Muscle of back (tissue), 13 donors: ENCODE measurements at places on chromosomes 7 and 10. TPM values are rescaled to one million over a fixed set of nuclear protein-coding genes. Genes with fewer than 3 reads are reported as not detected.

Gene ANKRD61
- polyA plus RNA-seq, result 0.76 TPM

Gene CPA2
- polyA plus RNA-seq, result 1.1 TPM

Gene IL2RA
- not detected for polyA plus RNA-seq

Gene POLR2J2
- 4.3 TPM for polyA plus RNA-seq

Gene MSMB
- polyA plus RNA-seq, result not detected

Gene GIMAP1
- polyA plus RNA-seq, result 3.8 TPM

Gene SLC26A5
- 0.19 TPM for polyA plus RNA-seq

Gene HOGA1
- polyA plus RNA-seq, result 0.98 TPM

Gene LRRD1
- not detected for polyA plus RNA-seq

Gene TMEM139
- 1.2 TPM for polyA plus RNA-seq

GRCh38 chr7:19811386-19811785, 38.0 kb upstream of the TMEM196 start:
- DNase-seq, result peak; percentile 12

DNA sequence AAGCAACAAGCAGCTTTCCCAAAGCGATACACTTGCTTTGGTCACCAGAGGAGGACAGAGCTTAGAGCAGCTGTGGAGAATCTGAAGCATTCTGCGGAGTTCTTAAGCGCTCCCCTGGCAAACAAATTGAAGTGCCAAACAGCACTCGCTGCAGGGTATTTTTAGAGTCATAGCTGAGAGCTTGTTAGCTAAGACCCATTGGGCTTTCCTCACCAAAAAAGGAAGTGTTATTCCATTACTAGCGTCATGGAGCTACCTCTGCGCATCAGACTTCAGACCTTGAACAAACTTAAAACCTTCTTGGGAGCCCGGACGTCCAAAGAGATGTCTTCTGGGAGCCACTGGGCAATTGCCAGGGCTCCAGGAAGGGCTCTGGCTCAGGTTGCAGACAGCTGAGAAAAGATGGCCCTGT, 23.2 kb upstream of the BMPR1A start:
- peak; percentile 56 for DNase-seq

- no peak for DNase-seq
Observed at GRCh38 chr7:134829380-134829986, 50.0 kb downstream of the CALD1 start.

DNA sequence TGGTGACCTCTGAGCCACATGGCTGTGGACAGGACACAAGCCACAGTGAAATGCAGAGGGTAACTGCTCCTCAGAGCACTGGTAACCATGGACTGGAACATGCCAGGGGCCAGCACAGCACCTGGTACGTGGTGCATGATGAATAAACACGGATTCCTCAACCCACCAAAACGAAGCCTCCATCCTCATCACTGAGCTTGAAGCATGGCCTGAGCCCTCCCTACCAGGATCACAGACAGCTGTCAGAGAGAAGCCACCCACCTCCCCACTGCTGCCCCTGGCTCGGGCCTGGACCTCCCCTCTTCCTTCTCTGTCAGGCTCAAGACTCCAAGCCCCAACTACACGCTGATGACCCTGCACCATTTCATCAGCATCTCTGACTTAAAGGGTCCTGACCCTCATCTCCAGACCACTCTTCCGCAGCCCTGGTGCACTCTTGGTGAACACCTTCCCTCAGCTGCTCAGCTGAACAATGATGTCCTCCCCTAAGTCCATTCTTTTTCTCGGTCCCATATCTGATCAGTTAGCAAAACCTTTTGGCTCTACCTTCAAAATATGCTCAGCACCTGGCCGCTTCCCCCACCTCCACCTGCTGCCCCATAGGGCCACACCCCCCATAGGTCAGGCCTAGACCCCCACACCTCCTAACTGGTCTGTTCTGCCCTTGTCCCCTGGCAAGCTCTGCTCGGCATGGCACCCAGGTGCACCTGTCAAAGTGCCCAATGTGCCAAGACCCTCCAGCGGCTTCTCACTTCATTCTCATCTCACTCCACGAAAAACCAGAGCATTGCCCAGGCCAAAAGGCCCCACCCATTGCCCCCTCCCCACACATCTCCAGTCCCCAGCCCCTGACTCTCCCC, 141.1 kb downstream of the MAPK8 start:
- no peak for DNase-seq

- peak; percentile 7 for DNase-seq
Observed at GRCh38 chr10:48384699-48384982, 78.2 kb downstream of the MAPK8 start.

DNA sequence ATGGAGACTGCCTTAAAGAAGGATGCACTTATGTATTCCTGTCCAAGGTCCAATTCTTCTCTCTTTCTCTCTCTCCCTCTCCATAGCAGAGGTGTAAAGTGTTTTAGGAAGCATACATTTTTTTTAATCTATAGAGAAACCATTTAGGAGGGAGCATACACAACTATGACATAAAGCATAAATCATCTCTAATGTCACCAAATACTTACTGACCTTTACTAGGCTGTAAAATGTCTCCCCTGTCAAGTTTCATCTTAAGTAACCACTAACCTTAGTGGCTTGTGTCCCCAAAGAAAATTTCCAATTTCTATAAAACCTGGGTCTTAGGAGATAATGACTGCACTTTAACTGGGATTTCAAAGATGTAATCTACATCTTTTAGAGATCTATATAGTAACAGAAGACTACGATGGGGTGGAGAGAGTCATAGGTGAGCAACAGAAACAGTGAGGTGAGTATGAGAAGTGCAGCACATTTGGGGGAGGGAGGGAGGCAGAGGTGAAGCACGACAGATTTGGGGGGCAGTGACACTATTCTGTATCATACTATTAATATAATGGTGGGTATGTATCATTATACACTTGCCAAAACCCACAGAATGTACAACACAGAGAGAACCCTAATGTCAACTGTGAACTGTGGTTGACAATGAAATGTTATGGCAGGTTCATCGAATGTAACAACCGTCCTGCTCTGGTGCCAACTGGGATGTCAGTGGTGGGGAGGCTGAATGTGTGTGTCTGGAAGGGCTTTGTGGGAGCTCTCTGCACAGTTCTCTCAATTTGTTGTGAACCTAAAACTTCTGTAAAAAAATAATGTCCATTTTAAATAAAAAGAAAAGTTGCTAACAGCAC, 79.5 kb downstream of the PIP4K2A start:
- DNase-seq, result no peak

GRCh38 chr10:33982995-33983394, 648.5 kb upstream of the NRP1 start:
- DNase-seq, result no peak

DNA sequence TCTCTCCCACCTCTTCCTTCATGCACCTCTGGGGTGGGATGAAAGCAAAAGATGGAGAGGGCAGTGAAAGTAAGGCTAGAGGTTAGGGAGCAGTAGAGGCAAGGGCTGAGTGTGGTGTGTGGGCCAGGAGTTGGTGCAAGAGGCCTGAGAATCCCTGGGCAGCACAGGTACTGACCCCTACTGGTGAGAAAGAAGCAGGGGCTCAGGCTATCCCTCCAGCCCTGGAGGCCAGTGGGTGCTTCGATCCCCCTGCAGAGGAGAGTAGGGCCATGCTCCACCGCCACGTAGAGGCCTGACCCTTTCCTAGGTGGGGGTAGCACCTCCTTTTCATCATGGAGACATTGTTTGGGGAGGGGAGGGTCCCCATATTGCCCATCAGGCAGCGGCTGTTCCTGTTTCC, 9.8 kb downstream of the CDHR1 start:
- no peak for DNase-seq

GRCh38 chr7:75905785-75906604, 9.0 kb upstream of the POR start:
- peak; percentile 29 for DNase-seq

DNA sequence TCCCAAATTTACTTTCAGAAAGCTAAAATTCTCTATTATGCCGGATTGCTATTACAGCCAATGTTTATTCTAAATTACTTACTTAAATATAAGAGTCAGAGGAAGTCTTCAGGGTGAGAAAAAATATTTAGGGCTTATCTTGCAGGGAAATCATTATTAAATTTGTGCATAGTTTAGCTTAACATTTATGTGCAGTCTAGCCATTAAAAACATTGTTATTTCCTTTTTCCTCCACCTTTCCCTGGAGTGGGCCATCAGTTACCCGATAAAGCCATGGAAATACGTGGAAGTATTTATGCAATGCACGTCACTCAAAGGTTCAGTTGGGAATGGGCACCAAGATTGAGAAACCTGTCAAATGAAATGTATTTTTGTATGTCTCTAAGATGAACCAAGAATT, 9.5 kb upstream of the TAS2R60 start:
- no peak for DNase-seq

GRCh38 chr10:126895214-126895781, 9.9 kb upstream of the DOCK1 start:
- DNase-seq, result no peak

DNA sequence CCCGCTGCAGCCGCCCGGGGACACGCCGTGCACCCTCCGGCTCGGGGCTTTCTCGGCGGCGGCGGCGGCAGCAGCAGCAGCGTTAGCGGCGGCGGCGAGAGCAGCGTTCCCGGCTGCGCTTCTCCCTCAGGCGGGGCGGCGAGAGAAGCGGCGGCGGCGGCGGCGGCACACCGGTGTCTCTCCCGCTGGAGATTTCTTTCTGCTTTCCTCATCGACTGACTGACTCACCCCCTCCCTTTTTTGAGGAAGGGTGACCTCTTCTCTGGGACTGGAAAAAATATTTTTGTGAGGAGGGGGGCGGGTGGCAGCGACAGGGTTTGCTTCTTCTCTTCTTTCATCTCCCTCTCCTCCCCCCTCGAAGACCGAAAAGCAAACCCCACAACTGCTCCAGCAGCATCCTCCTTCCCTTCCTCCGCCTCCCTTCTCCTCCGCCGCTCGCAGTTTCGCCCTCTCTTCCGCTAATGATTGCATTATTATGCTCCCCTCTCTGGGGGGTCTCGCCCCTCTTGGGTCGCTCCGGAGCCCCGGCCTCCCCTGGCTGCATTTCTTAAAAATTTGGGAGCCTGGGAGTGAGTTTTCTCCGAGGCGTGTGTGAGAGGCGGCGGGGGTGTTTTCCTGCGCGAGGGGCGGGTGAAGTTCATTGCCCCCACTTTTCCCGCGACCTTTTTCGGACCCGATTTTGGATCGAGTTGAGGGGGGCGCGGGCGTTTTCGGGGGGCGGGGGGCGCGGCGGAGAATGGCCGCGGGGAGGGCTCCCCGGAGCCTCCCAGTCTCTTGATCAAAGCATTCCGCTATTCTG, 411 bp downstream of the AUTS2 start:
- peak; percentile 67 for DNase-seq

DNA sequence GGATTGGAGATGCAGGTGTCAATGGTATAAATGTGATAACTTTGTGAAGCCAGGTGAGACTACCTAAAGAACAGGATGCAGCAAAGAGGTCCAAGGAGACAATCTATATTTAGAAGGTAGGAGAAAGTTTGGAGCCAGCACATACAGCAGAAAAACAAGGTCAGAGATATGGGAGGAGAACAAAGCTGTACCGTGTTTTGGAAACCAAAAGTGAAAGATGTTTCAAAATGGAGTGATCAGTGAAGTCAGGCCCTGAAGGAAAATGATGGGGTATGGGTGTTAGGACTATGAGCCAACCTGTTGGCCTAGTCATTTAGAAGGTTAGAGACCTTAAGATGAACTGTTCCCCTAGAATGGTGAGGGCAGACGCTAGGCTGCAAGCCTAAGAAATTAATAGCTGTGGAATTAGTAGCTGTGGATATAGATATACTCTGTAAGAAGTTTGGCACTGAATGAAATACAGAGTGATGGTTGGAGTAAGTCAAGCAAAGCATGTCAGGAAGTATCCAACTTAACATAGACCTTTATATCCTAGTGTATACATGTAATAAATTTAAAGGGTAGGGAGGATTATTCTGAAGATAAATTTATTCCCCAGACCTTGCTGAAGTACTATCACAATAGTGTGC, 149.8 kb upstream of the WNT16 start:
- DNase-seq, result no peak

GRCh38 chr7:157678501-157678900, 341.7 kb downstream of the DNAJB6 start:
- no peak for DNase-seq

GRCh38 chr10:11866199-11866925, 43.2 kb downstream of the PROSER2 start:
- no peak for DNase-seq

GRCh38 chr7:88495881-88496725, 189.4 kb upstream of the STEAP4 start:
- DNase-seq, result no peak

DNA sequence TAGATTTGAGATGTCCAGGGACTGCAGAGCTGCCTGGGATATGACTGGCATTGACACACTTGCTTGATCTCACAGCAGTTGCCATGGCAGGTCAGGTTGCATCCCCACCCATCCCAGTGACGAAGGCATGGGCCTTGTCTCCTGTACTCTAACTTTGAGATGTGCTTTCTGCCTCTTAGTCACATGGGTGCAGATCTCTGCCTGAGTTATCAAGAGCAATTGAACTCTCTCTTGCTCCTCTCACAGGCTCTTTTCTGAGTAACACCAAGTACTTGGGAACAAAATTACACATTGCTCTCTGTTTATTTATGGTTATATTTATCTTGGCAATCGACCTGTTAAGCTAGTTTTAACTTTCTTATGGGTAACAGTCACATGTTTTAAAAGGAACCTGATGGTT, 237.3 kb downstream of the NSUN6 start:
- DNase-seq, result no peak

DNA sequence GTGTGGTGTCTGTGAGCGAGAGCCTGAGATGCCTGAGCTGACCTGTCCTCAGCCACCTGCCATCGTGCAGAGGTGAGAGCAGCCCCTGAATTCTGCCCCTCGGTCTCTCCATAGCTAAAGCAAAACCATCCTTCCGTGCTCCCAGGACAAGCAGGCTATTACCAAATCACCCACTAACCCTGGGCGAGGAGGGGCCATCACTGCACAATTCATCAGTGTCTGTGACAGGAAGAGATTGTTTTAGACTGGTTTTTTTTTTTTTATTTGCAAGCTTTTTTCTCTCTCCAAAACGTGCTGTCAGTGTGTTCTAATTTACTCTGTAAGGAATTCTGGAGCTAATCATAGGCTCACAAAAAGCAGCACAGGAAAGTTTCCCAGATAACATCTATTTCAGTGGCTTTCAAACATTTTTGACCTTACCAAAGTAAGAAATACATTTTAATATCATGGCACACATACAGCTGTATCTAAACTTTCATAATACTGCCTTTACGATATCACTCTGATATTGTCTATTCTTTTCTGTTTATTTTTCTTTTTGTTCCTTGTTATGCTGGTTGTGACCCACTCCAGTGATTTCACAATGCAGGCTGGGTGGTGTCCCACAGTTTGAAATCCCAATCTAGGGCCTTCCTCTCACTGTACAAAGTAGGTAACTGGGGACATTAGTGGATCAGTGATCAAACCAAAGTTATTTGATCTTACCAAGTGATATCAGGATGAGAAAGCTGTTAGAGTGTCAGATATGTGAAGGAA, 62.8 kb downstream of the EGFR start:
- DNase-seq, result no peak

DNA sequence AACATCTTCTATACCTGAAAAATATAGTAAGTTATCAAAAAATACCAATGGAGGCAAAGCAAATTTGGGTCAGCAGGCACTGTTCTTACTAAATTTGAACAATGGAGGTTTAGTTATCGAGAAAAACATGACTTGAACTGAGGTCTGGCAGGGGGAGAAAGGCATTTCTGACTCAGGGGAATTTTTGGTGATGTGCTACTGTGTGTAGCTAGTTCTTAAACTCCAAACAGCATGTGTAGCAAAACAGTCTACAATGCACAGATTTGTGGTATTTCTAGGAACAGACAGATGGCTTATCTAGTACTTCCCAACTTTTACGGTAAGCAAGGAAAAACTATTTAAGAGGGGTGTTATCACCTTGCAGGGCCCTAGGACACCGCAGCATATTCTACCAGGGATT, 311.6 kb upstream of the LRRN3 start:
- no peak for DNase-seq
